Germinal center (tissue), 1 donor: ENCODE measurements at places on chromosomes 1 and 21.
A peak's percentile ranks its signal among the peaks of the same experiment; 100 is the strongest.

DNA sequence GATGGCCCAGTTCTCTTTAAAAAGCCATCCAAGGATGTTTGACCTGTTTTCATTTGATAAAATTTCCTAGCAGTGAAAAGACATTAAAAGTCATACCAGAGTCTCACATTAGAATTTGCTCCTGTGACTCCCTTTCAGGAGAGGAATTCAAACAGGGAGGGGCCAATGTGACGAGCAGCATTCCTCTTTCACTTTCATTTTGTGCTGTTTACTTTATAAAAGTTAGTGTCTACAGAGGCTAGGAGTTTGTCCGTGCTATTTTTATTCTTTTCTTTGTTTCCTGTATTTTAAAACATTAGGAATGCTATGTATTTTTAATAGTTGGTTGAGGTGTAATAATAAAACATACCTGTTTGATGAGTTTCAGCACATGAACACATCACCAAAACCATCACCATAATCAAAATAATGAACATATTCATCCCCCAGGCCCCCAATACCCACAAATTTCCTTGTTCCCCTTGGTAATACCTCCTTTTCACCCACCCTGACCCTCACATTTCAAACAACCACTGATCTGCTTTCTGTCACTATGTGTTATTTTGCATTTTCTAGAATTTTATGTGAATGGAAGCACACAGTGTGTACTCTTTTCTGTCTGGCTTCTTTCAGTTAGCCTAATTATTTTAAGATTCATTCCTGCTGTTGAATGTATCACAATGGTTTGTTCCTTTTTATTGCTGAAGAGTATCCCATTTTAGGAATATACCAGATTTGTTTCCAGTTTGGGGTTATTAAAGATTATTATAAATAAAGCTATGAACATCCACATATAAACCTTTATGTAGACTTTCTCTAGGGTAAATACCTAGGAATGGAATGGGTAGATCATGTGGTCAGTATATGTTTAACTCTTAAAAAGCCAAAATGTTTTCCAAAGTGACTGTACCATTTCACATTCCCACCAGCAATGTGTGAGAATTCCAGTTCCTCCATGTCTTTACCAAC is 129.5 kb downstream of the TENT5C start:
- peak; percentile 20 for DNase-seq

DNA sequence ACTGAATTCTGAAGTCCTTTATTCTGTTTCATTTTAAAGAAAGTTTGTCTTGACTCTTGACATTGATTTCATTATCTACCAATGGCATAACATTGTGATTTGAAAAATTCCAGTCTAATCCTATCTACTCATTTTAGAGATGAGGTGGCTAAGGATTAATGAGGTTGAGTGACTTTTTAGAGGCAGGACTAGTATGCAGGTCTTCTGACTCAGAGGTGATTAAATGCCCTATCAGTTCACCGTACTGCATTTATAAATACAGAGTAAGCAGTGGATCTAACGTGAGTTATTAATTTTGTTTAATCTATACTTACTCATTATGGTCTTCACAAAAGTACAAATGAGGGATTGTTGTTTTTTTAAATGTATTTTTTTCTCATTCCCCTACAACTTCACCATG is 277.6 kb downstream of the PTBP2 start:
- no peak for DNase-seq

DNA sequence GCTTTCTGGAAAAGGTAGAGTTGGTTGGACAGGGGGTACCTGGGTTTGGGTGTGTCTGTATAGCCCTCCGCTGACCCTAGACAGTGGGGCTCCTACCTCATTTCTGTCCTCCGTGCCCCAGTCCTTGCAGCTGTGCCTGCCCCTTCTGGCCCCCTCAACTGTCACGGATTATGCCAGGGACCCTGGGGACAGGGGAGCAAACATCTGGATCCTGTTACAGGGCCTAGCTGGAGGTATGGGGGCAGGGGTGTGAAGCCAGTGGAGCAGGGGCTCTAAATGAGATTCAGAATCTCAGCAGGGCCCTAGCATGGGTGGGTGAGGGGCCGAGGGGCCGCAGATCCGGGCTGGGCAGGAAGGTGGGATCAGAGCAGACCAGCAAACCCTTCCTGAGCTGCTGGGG is 81.0 kb downstream of the TAS1R2 start:
- DNase-seq, result no peak

DNA sequence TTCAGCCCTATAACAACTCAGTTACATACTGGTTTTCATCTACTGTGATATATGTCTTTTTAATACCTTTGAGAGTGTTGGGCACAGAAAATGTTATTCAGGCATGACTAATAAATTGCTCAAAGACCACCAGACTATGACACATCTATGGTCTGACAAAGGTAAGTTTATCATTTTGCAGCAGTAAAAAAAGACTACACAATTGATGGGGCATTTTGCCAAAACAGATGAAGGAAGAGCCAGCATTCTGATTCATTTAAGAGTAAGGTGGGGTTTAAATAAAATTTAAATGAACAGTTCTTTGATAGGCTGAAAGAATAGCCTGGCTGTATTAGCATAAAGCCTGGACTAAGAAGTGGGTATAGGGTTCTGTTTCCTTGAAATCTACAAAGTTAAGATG is 8.8 kb upstream of the RNPC3 start:
- no peak for DNase-seq

DNA sequence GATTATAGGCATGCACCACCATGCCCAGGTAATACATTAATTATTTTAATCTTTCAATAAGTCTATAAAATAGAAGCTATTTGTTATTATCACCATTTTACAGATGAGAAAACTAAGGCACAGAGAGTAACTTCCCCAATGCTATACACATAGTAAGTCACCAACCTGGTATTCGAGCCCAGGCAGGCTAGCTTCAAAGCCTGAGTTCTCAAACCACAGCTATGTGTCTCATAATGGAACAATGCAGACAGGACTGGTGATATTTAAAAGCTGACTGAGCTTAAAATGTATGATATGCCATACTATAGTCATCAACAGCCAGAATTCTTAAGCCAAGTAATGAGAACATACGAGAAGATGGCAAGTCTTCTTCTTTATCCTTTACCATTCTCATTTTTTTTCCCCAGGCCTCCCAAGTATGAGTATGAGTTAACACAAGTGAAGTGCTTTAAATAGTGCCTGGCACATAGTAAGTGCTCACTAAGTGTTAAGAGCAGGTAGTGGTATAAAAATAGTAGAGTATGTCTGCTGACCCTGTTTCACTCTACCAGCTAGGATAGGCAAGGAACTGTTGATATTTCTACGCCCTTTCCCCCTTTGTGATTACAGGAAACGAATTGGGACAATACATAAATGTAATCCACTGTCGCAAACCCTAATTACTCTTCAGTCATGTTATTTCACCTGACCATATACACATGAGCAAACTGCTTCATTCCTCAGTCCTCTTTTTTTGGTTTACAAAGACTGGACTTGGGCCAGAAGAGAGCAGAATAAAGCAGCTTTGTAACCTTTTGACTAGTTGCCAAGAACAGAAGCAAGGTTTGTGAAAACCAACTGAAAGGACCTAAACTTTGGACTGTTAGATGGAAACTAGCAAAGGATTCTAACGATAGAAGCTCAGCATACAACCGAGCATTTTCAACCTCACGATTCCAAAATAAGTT is 9.5 kb downstream of the EYA3 start:
- no peak for DNase-seq

DNA sequence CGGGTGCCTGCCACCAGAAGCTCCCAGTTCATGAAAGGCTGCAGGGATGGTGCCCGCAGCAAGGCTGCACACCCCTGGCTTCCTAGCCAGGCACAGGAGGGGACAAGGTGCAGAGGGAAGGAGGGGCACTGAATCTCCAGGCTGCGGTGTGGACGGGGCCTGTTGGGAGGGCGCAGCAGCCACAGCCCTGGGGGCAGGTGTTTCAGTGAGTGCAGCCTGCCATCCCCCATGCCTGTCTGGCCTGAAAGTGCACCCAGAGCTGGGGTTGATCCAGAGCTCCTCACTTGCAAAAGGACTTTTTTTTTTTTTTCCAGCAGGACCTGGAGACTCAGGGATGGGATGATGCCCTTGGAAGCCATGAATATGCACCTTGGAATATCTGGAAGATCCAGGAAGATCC is 153.7 kb upstream of the C1orf174 start:
- no peak for DNase-seq

DNA sequence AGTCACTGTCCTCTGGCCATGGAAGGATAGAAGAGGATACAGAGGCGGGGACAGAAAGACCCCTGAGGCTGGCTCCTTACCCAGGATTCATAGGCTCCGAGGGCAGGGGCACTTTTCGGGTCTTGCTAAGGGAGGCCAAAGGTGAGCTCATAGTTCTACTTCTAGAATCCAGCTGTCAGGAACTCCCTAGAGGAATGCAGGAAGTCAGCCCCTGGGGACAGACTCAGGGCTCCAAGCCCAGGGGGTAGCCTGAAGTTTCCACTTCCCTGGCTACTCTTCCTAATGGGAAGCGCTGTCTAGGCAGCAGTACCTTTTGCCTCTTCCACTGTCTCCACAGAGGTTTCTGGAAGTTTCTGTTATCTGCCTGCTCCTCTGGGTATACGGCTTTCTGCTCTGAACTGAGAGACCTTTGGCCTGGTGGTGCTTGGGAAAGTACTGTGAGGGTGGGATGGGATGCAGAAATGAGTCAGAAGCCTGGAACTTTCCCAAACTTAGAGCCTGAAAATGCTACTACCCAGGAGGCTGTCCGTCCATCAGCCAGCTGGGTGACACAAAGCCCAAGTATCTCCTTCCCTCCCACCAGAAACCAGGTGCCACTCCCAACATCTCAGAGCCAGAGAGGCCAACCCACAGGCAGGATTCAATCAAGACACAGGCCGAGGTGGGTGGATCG is 3.6 kb downstream of the UBXN11 start:
- DNase-seq, result no peak

DNA sequence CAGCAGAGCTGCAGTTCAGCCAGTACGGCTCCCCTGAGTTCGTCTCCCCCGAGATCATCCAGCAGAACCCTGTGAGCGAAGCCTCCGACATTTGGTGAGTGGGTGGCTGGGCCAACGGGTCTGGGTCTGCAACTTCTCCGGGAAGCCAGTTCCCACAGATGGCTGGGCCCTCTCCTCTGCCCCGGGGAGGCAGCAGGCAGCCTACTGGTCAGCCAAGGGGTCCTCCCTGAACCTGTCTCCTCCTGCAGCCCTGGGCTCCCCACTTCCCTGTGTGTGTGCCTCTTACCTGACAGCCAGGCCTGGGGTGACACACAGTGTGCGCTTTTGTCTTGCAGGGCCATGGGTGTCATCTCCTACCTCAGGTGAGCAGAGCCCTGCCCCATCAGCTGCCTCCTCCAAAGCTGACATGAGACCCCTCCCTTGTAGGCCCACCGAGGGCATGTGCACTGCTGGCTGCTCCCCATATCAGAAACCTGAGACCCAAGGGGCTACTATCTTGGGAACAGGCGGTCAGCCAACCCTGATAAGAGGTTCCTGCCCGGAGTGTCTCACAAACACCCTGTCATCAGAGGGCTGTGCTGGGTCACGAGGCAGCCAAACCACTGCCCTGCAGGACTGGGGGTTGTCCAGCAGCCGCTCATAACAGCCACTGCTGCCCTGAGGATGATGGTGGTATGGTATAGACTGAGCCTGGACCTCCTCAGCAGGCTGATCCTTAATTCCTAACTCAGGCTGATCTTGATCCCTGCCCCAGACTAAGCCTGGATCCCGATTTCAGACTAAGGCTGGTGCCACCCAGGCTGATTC is 37.6 kb downstream of the TRIM11 start:
- no peak for DNase-seq

DNA sequence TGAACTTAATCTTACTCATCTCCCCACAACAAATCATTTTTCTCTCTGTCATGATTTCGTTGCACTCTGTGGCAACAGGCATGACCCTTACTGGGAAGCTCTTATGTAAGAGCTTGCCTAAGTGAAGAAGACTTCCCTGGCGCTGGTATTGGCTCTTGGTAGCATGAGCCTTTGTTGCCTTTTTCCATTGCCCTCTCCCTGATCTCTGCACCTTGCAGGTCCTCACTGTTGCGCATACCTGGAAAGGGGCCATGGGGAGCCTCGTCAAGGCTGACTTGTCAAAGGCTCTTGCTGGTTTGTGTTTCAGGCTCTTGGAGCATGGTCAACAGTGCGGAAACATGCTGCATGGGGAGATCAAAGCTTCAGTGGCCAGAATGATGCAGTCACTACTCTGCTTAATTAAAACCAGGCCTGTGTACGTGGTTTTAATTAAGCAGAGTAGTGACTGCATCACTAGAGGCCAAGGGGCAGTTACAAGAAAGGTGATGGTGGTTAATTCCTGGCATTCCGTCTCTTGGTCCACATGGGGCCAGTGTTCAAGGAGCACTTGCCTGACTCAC is 141.3 kb downstream of the SPATA46 start:
- DNase-seq, result no peak
